ENCODE measurements at places on chromosomes 5 and 9.

DNA sequence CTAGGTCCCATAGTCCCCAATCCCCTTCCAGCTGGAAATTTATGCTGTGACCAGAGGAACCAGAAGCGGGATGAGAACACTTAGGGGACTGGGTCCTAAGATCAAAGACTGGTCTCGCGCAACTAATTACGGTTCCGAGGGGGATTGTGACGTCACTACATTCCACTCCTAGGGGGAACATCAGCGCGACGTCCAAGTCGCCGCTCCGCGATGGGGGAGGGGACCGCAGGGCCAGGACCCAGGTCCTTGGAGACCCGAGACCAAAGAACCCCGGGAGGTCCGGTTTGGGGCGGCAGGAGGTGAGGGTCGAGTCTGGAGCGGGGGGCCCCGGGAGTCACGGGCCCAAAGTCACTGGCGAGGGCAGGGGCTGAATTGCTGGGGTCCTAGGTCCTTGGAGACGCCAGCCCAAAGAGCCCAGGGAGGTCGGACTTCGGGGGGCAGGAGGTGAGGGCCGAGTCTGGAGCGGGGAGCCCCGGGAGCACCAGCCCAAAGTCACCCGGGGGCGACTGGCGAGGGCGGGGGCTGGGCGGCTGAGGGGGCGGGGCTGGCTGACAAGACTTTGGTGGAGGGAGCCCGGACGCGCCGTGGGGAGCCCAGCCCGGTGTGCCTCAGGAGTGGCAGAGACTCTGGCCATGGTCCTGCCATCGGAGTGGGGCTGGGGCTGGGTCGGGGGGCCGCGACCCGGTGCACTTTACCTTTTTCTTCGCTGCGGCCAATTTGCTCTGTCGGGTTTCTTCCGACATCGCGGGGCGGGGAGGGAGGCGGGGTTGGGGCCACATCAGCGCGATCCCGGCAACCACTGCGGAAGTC lies at the start of gene GOLGA2:
TSS of gene GOLGA2 (minus strand) at position 810 of the 810 bp plus-strand sequence. CDS start at position 779, 31 bp downstream.
- no peak for DNase-seq

DNA sequence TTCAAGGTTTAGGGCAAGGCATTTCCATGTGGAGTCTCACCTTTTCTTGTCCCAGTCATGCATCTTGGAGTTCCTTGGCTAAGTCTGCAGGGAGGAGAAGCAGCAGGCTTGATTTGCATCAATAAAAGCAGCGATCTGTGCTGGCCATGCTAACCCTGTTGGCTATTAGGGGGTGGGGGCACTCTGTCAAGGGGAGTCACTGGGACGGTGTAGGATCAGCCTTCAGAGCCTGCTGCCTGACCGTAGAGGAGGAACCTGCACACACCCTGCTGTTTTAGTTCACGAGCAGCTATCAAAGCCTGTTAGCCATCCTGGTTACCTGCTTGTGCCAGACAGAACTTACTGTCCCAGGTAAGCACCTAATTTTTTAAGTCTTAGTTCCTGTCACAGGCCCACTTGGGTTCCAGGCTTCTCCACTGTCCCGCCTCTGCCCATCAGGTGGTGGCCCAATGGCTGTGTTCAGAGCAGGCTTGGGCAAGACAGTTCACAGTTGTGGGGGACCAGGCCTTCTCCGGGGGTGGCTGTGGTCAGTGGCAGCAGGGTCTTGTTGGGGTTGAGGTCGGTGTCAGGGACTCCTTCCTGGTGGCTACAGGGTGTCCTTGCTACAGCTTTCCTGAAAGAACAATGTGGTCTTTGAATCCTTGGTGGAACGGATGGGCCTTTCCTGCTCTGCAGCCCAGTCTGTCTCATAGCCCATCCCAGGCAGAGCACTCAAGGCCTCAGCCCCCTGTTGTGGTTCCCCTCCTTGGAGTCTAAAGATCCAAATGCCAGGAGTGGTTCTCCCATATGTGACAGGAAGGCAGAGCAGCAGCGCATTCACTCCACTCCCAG lies 43.7 kb downstream of the SECISBP2 start:
- DNase-seq = no peak

DNA sequence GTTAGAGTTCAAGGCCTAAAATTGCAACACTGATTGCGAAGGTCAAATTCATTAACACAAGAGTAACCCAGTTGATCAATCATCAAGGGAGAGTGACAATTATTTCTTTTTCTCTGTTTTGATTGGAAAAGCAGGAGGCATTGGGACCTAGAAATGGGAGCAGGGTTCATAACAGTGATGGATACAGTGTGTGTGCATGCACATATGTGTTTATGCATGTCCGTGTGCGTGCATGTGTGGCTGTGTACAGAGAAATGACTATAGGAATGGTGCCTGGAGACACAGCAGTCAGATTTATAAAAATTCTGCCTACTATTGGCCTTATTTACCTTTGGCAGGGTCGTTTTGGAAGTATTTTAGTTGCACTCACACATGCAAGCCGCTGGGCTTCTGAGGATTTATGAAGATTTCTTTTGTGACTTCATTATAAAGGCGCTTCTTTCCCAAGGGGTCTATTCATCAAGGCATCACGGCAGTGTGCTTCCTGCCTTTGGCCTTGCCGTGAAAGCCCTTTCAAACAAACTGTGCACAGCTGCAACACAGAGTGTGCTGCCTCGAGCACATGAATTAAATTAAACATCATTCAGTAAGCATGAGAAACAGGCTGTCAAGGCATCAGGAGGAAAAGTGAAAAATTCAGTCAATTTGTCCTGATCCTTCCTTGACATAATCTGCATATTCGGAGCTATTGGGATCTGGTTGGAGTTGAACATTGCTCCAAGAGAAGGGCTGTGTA lies 122.8 kb upstream of the PUM3 start:
- no peak for DNase-seq

DNA sequence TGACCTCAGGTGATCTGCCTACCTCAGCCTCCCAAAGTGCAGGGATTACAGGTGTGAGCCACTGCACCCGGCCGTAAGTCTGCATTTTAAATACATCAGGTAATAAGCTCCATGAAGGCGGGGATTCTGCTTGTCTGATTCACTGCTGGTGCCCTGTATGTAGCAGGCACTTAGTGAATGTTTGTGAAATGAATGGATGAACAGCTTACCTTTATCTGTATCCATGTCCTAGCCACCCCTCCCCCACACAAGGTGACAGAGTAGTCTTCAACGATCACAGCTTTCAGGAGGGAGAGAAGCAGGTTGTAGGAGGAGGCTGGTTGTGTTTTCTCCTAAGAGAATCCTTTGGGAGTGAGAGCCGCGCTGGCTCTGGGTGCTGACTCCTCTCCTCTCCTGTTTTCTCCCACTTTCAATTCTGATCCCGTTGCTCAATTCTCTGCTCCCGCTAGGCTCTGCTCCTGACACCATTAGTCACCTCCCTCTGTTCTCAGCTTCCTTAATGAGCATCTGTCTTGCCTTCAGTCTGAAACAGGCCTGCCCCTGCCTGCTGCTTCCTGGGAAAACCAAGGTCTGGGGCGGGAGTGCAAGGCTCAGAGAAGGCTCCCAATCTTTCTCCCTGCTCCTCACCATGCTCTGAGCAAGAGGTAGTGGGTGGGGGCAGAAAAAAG lies 88.8 kb upstream of the CTNNA1 start:
- DNase-seq = peak; percentile 55

GRCh38 chr9:86868616-86869015 lies 78.7 kb downstream of the GAS1 start:
- DNase-seq = no peak

DNA sequence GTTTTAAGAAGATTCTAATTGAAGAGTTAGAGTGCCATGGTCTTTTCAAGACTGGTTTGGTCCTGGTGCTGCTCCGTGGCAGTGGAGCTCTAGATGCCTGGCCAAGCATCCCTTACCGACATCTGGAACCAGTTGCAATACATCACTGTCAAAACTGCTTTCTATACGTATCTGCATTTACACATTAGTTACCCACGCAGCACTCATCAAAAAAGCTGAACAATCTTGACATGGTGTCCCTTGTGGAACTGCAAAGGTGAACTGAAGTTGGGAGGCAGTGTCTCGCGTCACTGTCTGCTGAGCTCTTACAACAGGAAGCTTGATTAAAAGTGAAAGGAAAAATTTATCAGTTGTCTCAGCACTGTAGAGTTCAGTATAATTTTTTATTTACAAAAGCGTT lies 82.6 kb downstream of the PBX3 start:
- DNase-seq = peak; percentile 26

GRCh38 chr5:132776938-132777208 lies 166 bp downstream of the SEPTIN8 start:
- no peak for DNase-seq

GRCh38 chr5:149930043-149930748 lies 14.4 kb downstream of the PDE6A start:
- DNase-seq = no peak

GRCh38 chr5:31807789-31808540 lies 169.0 kb downstream of the PDZD2 start:
- no peak for DNase-seq

DNA sequence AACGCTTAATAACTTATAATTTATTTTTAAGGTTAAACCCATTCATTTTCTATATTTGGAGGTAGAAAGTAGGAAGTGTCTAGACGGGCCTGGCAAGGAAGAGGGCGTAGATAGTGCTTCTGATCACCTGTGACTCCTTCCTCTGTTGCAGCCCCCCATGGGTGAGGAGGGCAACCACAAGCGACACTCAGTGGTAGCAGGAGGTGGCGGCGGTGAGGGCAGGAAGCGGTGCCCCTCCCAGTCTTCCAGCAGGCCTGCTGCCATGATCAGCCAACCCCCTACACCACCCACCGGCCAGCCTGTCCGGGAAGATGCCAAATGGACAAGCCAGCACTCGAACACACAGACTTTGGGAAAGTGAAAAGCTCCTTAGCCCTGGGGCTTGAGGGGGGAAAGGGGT lies 36.7 kb downstream of the FAXDC2 start:
- no peak for DNase-seq

- no peak for DNase-seq
Measured at GRCh38 chr9:90871327-90871935, 69.8 kb downstream of the SYK start.

- no peak for DNase-seq
Measured at GRCh38 chr9:92808726-92809451, 44.3 kb upstream of the BICD2 start.

DNA sequence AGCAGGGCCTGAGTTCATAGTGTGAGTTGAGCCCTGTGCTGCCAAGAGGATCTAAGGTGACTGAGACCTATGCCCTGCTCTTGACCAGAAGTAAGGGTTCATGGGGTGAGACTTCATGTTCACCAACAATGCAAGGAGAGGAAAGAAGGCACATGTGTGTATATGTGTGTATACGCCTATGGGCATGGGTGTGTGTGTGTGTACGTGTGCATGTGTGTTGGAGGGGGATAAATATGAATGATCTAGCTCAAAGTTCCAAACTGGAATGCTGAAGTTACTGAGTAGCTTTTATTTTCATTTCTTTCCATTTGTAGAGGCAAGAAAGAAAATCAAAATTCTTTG lies 25.6 kb upstream of the HAND1 start:
- no peak for DNase-seq

DNA sequence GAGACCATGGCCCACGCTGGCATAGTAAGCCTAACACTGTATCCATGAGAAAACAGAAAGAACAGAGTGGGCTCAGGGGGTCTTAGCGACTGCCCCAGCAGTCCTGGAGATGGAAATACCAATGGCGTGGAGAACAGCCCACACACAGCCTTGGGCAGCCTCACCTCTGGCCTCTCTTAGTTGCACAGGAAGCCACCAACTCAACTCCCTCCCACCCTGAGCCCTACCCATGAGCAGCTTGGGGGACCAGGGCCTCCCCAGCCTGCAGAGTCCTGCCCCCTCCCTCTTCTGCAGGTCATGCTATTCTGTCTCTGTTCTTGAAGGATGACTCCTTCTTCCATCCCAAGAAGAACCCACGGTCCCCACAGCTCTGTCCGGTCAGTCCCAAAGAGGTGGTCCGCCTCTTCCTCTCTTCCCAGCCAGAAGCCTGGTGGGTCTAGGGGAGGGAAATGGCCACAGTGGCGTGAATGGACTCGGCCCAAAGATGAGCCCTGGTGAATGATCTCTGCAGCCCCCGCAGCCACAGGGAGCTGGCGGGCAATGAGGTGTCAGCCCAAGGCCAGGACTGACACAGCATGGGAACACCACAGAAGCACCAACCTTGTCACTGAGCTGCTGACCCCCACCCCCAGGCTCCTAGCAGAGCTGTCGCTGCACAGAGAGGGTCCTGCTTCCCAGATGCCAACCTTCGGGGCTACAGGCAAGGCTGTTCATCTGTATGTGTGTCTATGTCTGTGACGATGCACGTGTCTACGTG lies 131.2 kb downstream of the ROR2 start:
- DNase-seq = no peak

DNA sequence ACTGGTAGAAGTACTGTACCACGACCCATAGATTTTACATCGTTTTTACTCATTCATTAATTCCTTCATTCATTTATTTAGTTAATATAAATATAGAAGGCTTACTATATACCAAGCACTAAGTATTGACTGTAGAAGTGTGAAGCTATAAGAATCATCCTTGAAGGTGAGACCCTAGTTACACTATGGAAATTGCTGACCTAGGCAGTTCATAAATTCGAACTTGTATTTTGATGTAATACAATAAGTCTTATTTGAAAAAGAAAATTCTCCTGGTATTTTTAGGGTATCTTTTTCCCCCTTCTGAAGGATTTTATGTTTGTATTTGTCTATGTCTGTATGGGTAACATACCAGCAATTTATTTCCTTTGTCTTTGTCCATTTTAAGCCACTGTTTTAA lies 220.1 kb upstream of the DMAC1 start:
- DNase-seq = no peak

DNA sequence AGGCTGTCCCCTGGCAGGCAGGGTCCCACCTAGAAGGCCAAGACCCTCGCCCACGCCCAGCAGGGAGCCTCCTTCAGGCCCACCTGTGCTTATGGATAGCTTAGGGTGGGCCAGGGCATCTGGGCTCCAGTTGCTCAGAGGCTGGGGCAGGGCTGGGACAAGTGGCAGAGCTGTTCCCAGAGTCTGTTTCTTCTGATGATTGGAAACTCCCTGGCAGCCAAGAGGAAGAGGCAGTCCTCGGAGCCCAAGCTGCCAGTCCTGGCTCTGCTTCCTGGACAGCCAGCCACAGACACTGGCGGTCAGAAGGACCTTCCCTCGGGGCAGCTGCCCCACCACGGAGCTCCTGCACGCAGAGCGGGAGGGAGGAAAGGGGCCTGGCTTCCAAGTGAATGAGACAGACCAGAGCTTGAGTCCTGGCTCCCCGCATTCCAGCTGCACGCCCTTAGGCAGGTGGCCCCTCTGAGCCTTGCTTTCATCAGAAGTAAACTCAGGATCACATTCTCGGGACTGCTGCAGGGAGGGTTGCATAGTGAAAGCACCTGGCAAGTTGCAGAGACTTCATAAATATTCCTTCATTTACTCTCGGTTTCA lies 37.9 kb upstream of the GABRP start:
- DNase-seq = peak; percentile 19

GRCh38 chr5:120535900-120536299 lies 71.8 kb downstream of the PRR16 start:
- DNase-seq = no peak

GRCh38 chr5:4230471-4230785 lies 634.8 kb downstream of the IRX1 start:
- DNase-seq = no peak

GRCh38 chr5:73380710-73381589 lies 67.6 kb downstream of the FOXD1 start:
- DNase-seq = no peak

GRCh38 chr9:91580136-91580535 lies 156.5 kb upstream of the NFIL3 start:
- DNase-seq = peak; percentile 58
